ENCODE measurements at places on chromosomes 13 and 19. TPM values are rescaled to one million over a fixed set of nuclear protein-coding genes. Genes with fewer than 3 reads are reported as not detected.

Gene PRSS57
- total RNA-seq, result not detected

Gene HIPK4
- total RNA-seq, result not detected

Gene GPX4
- 288 TPM for total RNA-seq

Gene CABP5
- not detected for total RNA-seq

DNA sequence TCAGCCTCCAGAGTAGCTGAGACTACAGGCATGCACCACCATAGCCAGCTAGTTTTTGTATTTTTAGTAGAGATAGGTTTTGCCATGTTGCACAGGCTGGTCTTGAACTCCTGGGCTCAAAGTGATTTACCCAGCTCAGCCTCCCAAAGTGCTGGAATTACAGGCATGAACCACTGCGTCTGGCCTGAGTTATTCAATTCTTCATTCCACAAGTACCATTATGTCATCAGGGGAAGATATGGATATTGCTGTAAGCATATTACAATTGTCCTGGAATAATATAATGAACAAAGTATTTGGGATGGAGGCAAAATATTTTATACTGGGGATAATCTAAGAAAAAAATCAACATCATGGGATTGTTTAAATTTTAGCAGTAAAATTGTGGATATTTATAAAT lies 646.0 kb upstream of the SLITRK6 start:
- peak; percentile 31 for DNase-seq

DNA sequence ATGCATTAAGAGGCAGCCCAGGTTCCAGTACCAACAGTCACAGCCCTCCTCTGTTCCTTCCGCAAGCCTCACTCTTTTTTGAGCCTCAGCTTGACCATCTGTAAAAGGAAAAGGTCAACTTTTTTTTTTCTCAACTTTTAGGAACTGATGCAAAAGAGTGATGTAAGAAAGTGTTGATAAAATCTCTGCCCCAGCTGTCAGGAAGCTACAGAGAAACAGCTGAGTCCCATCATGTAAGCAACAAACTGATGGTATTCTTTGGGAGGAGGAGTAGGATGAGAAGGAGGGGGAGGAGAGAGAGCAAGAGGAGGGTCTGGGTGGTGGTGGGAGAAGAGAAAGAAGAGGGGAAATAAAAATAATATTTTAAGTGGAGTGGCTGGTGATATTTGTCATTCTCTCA lies 233.9 kb upstream of the TSHZ3 start:
- DNase-seq, result no peak

GRCh38 chr13:49655906-49656305 lies 27.6 kb downstream of the ARL11 start:
- no peak for DNase-seq

Data from fibroblast of the aortic adventitia (primary cell).